Right forelimb (tissue), 1 donor: ENCODE measurements at places on chromosomes 11 and 22.

DNA sequence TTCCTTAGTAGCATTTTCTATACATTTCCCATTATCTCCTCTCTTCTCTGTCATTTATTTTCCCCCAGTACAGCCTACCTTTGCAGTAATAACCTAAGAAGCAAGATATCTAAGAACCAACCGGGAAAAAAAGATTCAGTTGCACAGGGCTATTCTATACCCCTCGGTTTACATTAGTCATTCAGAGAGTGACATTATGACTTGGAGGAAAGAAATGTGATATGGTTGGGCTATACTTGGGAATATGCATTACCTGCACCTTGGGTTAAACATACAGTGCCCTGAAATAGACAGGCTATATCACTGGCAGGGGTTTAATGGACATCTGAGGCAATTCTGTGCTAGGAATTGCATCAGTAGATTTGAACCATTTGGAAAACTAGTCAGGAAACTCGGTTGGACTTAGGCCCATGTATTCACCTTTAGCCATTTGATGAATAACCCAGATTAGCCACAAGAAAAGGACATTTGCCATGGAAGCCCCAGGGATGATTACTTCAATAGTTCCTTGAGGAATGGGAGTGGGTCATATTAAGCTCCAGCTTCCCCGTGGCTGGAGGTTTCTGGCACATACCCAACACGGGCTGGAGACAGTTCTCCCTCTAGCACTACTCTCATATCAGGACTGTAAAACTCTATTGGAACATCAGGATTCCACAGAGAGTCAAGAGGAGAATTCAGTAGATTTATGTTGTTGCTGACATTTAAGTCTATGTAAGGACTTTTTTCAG, 973.2 kb downstream of the NTM start:
- DNase-seq = no peak

DNA sequence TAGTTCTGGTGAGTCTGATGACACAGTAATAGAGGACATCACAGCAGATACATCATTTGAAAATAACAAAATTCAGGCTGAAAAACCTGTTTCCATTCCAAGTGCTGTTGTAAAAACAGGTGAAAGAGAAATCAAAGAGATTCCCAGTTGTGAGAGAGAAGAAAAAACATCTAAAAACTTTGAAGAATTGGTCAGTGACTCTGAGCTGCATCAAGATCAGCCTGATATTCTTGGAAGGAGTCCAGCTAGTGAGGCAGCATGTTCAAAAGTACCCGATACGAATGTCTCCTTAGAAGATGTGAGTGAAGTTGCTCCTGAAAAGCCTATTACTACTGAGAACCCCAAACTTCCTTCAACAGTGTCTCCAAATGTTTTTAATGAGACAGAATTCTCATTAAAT, 38.7 kb downstream of the RTN3 start:
- no peak for DNase-seq

GRCh38 chr22:35299217-35299672, 449 bp upstream of the TOM1 start:
- DNase-seq = no peak

DNA sequence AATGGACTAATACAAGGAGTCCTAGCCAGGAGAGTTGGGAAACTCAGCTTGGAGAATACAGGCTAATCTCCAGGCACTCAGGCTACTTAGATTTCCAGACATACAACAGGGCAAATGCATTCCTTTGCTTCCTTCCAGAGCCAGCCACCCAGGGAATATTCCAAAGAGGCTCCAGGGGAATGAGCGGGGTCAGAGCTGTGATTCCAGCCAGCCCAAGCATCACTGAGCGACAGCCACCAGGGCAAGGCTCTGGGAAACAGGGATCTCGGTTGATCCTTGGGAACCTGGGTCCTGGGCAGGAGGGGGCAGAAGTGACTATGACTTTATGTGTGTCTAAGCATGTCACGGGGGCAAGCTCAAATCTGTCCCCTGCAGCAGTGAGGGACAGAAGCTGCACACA, 112.3 kb upstream of the LMO1 start:
- DNase-seq = peak; percentile 23

DNA sequence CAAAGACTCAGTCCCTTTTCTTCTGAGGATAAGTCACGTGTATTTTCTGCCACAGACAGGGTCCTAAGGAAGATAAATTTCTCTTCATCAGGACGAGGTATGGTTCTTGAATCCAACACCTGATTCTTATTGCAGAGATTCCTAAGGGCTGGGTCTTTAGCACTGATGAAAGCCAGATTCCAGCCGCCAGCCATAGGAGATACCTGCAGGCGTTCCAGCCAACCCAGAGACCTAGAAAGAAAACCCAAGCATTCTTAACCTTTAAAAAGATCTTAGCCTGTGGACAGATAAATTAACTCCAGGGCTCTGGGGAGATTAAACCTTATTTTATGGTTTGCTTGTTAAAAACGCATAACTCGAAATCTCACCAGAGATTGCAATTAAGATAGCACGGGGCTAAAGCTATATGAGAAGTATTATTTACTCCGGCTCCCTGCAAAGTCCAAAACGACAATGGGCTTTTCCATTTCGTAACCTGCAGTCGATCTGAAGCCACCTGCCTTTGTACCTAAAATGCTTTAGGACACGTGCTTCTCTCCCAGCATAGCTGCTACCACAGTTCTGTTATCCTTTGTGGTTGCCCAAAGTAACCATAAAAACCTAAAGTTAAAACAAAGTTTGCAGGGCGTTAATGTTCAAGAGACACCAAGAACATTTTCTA, 104.5 kb downstream of the NXPE2 start:
- no peak for DNase-seq

- no peak for DNase-seq
These were observed 13.9 kb downstream of the CRTAM start for GRCh38 chr11:122852074-122852795.
